ENCODE measurements at places on chromosomes 2 and 18.
A peak's percentile ranks its signal among the peaks of the same experiment; 100 is the strongest.

DNA sequence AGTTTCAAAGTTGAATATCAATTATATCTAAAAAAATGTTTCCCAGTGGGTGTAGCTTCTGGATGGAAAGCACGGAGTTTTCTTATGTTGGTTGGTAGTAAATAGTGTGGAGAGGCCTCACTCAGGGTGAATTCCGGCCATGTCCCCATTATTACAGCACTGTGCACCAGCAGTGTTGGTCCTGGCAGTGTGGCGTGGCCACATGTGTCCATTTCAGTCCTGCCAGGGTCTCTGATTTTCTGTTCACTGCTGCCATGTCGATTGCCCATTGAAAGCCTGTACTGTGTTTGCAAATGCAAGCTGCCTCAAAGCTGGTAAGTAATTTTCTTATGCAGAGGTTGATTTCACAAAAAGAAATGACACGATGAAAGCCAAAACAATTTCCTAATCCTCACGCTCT, 386.2 kb downstream of the GALR1 start:
- DNase-seq, result no peak

DNA sequence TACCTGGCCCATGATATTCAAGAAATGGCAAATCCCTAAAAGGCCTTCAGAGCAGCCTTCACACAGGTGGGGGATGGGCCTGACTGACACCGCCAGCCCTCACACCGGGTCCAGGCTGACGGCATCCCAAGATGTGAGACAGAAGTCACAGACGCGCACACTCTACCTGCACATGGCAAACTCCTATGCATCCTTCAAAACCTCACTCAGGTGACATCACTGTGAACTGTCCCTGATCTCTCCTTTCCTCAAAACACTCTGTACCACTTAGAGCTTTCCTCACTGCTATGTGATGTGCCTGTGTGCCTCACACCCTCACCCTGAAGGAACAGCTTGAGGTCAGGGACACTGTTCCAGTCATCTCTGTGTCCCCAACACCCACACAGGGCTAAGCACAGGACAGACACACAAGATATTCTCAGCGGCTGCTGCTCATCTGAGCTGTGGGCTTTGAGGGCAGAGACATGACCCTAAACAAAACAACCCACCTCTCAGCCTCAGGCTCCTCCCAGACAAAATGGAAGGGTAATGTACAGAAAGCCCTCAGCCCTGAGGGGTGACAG, 27.5 kb downstream of the BIN1 start:
- no peak for DNase-seq

- no peak for DNase-seq
Measured at GRCh38 chr2:97981961-97982360, 13.8 kb downstream of the TMEM131 start.

GRCh38 chr2:47087051-47087450, 68.1 kb downstream of the STPG4 start:
- DNase-seq, result no peak

DNA sequence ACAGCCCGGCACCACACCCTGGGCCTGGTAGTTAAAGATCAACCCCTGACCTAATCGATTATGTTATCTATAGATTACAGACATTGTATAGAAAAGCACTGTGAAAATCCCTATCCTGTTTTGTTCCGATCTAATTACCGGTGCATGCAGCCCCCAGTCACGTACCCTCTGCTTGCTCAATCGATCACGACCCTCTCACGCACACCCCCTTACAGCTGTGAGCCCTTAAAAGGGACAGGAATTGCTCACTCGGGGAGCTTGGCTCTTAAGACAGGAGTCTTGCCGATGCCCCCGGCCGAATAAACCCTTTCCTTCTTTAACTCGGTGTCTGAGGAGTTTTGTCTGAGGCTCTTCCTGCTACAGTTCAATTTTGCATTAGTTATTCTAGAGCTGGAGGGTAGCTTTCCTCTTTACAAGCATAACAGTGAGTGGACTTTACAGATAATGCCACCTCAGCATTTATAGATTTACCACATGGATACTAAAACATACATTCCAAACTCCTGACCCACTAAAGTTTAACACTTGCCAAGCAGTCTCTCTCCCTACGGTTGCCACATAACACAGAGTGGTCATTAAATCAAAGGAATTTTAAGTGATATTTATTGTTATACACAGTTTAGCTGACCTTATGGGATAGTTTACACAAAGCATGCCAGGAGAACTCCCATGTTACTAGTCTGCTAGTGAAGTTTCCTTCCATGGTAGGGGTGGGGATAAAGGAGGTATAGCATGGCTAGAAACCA, 101.0 kb downstream of the EVA1A start:
- DNase-seq, result no peak

GRCh38 chr2:217204358-217204757, 344.5 kb upstream of the TNP1 start:
- no peak for DNase-seq

- DNase-seq, result no peak
Measured at GRCh38 chr2:18209934-18210639, 331.6 kb downstream of the KCNS3 start.

DNA sequence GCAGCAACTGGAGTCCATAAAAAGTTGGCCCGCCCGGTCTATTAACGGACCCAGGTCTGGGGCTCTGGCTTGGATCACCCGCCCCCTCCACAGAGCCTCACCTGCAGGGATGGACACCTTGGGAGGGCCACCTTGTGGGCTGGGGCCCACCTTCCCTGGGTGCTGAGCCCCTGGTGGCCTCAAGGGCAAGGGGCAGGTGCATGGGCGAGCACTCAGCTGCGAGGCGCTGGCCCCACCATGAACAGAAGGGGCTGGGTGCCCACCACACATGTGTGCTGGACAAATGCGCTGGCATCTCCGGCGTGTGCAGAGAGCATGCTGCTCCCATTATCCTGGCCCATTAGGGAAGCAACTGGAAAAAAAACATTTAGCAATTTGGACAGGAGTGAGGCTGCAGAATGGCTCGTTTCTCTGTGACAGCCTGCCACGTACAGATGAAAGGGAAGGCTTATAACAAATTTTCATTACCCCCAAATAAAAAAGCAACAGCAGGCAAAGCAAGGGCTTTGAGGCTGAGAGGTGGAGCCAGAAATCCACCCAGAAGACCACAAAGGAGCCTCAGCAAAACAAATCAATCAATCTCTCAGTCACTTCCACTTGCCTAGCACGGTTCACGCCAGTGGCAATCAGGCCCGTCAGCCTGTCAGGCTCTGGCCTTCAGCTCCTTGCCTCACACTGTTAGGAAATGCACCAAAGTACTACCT, 253.1 kb upstream of the ZNF521 start:
- no peak for DNase-seq

DNA sequence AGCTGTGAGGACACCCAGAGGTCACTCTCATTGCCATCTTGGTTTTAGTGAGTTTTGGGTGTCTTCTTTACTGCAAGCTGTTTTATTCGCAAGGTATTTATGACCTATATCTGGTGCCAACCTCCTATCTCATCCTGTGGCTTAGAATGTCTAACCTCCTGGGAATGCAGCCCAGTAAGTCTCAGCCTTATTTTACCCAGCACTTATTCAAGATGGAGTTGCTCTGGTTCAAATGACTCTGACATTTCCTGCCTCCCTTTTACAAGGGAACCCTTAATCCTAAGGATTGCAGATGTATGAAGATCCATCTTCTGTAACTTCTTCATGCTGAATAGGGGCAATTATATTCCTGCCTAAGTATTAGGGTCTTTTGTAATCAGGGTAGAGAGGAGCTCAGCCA, 708.0 kb downstream of the TMEM182 start:
- no peak for DNase-seq

DNA sequence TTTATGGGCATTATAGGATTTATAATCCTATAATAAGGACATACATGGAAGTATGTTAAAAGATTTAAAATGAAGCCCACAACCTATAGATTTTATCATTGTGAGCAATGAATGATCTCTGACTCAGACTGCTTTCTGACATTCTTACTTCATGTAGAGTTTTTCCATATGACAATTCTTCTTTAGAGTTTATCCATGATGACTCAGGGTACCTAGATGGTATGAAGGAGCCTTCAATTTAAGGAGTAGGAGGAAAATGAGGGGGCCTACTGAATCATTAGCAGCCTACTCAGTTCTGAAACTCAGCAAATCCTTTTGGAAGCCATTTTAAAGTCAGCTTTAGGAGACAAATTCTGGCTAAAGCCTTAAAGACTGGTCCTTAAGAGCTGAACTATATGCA, 10.4 kb downstream of the PELI1 start:
- peak; percentile 11 for DNase-seq

- no peak for DNase-seq
Measured at GRCh38 chr2:18603854-18604530, 14.6 kb upstream of the NT5C1B start.

DNA sequence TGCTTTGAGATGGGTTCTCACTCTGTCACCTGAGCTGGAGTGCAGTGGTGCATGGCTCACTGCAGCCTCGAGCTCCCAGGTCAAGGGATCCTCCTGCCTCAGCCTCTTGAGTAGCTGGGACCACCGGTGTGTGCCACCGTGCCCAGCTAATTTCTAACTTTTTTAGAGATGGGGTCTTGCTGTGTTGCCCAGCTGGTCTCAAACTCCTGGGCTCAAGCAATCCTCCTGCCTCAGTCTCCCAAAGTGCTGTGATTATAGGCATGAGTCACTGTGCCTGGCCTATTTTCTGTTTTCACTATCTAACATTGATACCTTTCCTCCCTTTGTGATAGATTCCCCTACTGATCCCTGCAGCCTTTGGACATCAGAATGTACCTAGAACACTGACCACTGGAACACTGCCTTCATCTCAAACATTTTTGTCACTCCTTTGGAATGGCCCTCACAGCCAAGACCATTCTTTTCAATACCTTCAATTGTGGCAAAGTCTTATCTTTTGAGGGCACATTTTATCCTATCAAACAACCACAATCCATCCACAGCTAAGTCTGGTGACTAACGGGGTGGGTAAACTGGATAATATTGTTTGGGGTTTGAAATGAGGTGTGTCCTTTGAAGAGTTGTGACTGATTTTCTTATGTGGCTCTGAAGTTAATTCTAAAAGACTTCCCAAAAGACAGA, 43.7 kb downstream of the EPAS1 start:
- no peak for DNase-seq

DNA sequence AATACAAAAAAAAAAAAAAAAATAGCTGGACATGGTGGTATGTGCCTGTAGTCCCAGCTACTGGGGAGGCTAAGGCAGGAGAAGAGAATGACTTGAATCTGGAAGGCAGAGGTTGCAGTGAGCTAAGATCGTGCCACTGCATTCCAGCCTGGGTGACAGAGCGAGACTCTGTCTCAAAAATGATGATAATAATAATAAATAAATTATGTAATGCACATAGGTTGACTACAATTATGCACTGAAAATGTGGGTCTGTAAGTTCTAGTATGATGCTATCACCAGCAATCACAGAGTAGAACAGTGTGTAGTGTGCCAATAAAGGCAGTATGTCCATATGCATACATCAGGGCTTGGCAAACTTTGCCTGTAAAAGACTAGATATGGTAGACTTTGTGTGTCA, 55.6 kb upstream of the MYCN start:
- no peak for DNase-seq

DNA sequence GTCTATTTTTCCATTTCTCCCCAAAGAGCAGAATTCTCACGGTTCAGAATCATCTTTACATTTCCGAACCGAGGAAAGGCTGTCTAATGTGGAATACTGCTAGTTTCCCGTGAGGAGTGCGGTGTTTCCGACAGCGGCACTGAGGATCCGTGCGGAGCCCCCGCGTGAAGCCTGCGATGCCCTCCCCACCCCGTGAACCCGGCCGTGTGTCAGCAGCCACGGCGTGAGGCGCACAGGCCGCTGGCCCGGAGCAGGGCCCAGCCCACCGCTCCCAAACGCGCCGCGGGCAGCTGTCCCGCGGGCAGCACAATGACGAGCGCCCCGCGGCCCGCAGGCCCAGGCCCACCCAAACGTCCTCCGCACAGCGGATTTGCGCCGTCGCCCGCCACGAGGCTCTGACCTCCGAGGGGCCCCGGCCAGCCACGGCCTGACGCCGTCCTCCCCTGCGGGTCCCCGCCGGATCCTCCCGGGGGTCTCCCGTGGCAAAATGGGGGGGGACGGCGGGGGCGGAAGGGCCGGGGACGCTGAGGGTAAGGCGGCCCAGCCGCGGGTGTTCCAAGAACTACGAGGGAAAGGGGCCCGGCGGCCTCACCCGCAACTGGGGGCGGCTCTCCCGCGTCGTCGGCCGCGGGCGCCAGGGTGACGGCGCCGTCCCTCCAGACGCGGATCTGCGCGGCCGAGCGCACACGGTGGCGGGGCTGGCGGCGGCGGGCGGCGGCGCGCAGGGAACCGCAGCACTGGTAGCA, 796 bp downstream of the SPIRE1 start:
- DNase-seq, result no peak

- DNase-seq, result no peak
Measured at GRCh38 chr2:241087420-241088268, 14.4 kb downstream of the MTERF4 start.

DNA sequence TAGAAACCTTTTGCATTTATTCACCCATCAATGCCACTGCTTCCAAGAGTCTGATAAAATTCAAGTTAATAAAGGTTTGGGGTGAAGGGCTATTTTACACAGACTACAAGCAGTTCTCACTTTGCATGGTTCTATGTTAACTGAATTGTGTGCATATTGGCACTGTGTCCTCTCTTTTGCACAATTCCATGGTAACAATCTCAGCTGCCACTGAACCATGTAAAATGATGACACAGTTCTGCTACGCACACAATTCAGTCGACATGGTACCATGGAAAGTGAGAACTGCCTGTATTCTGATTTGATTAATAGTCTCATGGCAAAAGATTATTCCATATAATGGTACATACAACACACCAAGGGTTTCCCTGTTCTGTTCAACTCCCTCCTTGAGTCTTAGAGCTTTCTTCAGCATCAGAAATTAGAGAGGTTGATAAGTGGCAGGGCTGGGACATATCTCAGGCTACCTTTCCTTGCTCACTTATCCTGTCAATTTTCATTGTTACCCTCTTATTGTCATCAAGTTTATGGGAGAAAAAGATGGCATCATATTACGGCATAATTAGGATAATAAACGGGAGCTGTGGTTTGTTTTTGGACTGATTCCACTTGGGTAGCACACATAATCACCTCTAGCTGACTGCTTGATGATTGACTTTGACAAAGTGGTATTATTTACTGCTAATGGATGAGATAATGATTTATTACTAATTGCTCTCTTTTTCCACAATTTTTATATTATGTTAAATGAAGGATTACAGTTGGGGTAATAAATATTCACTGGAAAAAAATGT, 139.3 kb upstream of the CREB1 start:
- no peak for DNase-seq

GRCh38 chr2:222241128-222241870, 57.5 kb downstream of the PAX3 start:
- no peak for DNase-seq

Measured in HT-29 (cell line).